ENCODE measurements at places on chromosomes 2 and 18.

DNA sequence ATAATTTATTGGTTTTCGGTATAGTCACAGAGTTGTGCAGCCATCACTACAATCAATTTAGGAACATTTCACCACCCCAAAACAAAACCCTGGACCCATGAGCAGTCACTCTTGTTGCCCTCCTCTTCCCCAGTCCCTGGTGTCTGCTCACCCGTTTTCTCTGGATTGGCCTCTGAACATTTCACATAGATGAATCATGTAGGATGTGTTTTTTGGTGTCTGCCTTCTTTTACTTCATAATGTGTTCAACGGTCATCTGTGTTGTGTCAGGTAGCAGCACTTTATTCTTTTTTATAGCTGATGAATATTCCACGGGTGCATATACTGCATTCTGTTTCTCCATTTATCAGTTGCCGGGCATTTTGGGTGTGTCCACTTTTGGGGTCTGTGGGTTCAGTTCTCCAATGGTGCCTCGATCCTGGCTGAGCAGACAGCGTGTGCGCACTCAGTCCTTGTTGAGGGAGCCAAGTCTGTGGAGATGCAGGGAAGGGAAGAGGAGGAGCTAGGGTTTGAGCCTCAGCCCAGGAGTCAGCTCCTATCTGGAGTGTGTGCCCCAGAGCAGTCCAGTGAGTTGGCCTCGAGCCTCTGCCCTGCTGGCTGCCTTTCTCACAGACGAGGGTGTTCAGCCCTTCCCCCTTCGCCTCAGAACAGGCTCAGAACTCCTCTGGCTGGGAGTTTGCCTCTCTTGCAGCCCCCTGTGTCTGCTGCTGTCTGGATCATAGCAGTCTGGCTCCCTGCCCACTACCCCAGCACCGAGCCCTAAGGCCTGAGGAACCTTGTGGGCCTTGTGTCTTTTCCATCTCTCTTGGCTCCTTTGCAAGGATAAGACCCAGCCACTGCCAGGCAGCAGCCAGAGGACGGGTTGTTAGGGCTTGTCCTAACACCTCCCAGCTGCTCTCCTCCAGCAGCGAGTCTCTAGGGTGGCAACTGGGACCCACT lies 18.0 kb downstream of the C2orf74 start:
- DNase-seq = no peak

DNA sequence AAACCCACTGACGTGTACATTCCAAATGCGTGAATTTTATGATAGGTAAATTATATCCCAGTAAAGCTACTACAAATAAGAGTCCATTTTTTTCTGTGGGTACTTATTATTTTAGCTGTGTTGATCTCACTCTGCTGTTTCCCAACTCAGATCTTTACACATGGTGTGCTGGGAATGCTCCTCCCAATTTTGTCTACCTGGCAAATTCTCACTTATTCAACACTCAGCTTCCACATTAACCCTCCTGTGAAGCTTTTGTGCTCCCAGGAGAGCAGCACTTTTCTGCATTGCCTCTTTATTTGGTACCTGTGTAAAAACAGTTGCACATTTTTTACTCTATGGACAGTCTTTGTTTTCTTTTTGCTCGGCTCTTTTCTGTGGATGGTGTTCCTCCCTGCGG lies 38.6 kb upstream of the ATP5MC3 start:
- DNase-seq = no peak

DNA sequence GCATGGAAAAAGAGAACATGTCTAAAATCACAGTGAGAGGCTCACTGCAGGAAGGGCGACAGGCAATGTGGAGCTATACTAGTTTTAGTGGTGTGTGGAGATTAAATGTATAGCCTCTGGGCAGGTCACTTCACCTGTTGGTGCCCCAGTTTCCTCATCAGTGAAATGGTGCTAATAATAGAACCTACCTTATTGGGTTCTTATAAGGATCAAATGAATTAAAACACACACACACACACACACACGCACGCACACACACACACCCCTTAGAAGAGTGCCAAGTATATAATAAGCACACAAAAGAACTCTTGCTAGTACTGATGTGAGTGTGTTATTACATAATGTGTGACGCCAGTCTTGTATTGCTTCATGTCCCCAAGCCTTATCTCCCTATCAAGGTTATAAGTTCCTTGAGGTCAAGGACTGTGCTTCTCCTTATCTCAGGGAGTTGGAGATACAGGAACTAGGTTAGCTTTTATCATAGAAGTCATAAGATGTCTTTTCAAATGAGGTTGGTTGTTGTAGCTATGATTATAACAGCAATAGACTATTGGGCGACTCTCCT lies 98.0 kb upstream of the CXCR4 start:
- no peak for DNase-seq

DNA sequence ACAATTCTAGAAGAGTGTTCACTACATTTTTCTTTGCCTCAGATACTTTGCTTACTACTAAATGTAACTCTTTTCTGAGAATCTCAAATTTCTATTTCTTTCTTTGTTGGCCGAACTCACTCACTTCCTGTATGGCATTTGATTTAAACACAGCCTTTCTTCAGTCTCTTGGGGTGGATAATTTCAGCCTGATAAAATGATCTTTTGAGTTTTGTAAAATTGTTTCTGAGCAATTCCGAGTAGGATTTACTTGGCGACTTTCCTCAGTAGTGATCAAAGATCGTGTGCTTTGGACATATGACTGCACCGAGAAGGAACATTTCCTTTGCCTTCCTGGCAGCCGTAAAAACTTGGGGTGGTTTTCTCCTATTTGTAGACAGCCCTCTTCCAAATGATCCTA lies 127.4 kb downstream of the DCDC2C start:
- no peak for DNase-seq

DNA sequence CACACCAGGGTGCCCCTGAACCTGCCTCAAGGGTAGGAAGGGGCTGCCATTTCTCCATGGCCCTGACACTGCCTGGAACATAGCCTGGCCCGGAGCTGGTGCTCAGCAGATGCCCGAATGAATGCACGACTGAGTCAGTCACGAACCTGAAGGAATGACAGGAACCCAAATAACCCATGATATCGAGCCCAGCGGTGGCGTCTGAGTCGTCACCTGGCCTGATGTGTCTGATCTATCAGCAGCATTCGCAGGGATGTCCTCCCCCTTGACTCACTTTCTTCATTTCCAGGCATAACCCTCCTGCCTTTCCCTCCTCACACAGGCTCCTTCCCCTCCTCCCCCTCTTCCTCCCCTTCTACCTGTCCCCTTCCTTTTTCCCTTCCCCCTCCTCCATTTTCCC lies 52.1 kb upstream of the SMAD7 start:
- no peak for DNase-seq

Data from left renal pelvis (tissue), 4 donors.